ENCODE measurements at places on chromosomes 11 and 22.

DNA sequence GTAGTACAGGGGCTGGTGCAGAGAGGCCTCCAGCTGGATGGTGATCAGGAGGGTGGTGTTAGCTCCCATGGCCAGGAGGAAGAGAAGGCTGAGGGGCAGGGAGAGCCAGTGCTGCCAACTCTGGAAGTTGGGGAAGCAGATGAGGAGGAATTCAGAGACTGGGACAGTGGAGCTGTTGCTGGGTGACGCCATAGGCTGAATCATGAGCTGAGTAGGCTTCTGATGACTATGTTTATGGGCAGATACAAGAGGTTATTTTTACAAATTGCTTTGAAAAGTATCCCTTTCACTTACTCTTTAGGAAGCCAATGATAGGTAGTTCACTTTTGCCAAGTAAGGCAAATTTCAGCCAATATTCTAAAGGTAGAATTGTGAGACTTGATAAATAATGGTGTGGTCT lies 3.1 kb downstream of the OR56A1 start:
- no peak for DNase-seq

GRCh38 chr11:45655347-45655756 lies 10.1 kb downstream of the CHST1 start:
- DNase-seq = peak; percentile 98

DNA sequence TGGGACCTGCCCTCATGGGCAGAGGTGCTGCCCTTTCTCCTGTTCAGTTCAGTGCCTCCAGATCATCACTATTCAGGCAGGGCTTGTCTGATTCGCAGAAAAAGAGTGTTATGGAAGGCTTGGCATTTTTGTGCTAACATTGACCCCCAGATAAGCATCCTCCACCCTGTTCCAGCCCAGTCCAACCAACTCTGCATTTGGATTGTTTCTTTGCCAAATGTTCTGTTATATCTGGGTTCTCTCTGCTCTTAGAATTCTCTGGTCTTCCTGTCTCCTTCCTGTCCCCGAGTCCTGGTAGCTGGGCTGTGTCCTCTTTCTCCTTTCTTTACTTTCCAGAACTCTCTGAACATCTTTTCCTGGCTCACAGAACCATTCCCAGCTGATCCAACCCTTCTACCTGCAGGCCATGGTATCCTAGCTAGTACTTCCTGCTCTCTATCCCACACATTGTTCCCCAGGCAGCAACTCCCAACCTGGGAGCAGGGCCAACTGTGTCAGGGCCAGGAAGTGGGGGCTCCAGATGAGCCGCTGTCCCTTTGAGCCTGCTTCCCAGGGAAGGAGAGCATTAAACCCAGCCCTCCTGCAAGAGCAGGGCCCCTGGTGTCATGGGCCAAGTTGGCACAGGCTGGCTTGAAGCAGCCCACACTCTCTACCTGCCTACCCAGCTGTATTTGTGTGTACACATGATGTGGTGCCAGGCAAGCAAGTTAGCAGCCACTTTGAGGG lies 280.7 kb upstream of the CADM1 start:
- DNase-seq = peak; percentile 26

GRCh38 chr22:21672107-21672629 lies 6.4 kb downstream of the PPIL2 start:
- peak; percentile 71 for DNase-seq

GRCh38 chr22:32050678-32051515 lies 7.8 kb downstream of the SLC5A1 start:
- DNase-seq = peak; percentile 85

DNA sequence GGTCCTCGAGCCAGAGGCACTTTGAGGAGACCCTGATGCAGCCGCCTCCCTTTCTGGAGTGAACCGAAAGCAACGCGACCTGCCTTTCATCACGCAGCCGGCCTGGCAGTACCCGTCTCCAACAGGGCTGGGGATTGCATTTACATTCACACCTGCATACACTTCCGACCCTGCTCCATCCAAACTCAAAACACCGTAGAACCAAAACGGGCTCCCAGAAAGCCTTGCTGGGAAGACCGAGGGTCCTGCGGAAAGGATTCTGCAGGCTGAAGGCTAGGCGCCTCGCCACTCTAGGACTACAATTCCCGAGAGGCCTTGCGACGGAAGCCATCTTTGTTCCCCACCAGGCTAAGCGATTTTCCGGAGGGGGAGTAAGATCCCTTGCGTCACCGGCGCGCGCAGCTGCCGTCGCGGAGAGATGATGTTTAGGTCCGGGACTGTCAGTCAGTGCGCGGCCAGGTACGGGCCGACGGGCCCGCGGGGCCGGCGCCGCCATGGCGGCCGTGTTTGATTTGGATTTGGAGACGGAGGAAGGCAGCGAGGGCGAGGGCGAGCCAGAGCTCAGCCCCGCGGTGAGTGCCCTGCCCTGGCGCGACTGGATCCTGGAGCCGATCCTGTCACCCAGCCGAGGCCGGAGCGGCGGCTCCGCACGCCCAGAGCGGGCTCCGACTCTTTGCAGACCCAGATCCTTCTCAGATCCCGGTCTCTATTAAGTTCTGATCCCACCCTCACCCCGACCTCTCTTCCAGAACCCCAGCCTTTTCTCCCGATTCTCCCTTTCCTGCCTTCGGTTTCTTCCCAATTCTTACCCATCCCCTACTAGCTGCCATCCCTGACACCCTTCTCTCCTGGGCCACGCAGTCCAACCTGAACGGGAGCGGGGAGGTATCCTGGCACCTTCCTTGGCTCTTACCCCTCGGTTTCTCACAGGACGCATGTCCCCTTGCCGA lies at the start of gene RPS6KB2:
RPS6KB2 (plus strand) TSS at position 443 of the 950 bp plus-strand sequence; CDS start at position 495, 52 bp downstream.
- peak; percentile 100 for DNase-seq

GRCh38 chr22:39250131-39250530 lies 5.3 kb upstream of the PDGFB start:
- DNase-seq = no peak

DNA sequence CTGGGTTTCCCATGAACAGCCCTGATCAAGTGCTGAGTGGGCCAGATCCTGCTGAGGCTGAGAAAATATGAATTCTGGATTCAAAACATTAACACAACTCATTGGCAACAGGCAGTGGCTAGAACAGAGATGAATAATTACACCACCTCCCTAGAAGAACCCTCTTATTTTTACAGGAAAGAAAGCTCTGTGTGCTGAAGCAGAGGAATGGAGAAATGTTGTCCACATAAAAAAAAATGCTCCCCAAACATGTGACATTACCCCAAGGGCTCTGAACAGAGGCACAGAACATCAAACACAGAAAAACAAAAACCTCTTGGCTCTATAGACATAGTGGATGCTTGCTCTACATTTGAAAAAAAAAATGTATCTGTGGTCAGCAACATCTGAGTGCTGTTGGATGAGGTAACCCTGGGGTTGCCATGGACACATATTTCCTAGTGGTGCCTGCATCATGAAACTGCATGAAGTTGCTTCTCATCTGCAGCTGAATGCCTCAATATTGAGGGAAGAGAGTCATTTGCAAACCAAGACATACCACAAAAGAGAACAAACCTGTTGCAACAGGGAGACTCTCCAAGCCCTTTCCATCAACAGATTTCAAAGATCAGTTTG lies 98.8 kb downstream of the SNX19 start:
- DNase-seq = no peak

GRCh38 chr11:77442394-77443053 lies 31.4 kb downstream of the PAK1 start:
- no peak for DNase-seq

DNA sequence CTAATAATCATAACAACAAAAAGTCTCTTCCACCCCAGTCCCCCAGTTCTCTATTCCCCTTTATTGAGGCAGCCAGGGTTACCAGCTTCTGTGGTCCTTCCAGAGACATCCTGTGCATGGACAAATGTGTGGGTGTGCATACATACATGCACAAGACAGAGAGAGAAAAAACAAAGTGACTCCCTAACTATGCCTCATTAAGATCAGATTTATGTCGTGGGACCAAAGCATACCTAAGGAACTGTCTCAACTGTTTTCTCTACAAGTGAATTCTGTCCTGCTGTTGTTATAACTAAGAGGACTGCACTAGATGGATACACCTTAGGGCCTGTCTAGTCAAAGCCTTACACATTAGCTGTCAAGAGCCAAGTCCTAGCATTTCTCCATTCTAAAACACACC lies 106.7 kb downstream of the MRTFA start:
- DNase-seq = no peak

DNA sequence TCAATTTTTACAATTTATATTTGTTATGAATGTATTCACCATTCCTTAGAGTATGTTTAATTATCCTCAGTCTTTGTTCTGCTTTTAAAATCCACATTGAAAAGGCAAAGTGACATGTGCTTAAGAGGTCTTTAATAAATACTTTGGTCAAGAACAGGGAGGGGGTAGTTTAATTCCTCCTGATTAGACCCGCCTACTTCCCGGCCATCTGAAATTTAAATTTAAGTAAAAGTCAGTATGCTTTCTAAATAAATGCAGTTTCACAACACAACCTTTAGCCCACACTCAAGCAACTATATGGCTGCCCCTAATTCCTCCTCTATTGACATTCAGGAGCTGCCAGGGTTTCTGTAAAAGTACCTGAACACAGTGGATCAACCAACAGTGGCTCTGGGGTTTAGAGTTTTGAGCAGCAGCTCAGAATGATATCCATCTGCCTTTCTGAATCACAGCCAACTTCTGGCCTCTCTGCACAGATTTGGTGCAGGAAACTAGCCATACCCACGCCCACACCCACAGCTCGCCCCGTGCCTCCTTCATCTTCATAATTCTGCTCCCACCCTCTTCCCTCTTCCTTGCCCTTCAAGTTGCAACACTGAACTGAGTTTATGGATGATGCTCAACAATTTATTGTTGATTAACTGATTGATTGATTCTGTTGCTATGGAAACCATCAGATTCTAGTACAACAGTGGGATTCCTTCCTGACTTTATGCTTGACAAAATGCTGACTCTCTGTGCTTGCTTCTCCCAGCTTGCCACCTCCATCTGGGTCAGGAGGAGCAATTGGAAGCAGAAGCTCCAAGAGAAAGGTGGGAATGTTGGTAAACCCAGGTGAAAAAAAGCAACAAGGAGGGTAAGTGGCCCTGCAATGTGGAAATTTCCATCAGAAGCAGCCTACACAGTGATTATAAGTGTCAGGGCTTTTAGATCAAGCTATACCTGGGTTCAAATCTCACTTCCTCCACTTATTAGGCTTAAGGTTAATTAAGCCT lies 70.8 kb downstream of the PANX1 start:
- DNase-seq = peak; percentile 34

DNA sequence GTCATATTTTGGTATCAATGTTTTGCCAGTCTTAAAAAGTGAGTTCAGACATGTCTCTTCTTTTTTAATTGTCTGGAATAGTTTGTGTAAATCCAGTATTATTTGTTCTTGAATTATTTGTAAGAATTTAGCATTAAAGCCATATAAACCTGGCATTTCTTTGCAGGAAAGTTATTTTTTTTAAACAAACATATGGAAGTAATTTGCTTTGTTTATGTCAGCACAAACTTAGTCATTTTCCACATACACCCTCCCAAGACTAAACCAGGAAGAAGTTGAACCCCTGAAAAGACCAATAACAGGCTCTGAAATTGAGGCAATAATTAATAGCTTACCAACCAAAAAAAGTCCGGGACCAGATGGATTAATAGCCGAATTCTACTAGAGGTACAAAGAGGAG lies 9.1 kb upstream of the CCDC81 start:
- DNase-seq = no peak

GRCh38 chr11:18193010-18193409 lies 20.4 kb downstream of the MRGPRX4 start:
- DNase-seq = no peak

GRCh38 chr11:35040221-35040942 lies 98.6 kb upstream of the CD44 start:
- DNase-seq = peak; percentile 79

GRCh38 chr22:24190596-24191208 lies 9.4 kb downstream of the SUSD2 start:
- DNase-seq = peak; percentile 82

DNA sequence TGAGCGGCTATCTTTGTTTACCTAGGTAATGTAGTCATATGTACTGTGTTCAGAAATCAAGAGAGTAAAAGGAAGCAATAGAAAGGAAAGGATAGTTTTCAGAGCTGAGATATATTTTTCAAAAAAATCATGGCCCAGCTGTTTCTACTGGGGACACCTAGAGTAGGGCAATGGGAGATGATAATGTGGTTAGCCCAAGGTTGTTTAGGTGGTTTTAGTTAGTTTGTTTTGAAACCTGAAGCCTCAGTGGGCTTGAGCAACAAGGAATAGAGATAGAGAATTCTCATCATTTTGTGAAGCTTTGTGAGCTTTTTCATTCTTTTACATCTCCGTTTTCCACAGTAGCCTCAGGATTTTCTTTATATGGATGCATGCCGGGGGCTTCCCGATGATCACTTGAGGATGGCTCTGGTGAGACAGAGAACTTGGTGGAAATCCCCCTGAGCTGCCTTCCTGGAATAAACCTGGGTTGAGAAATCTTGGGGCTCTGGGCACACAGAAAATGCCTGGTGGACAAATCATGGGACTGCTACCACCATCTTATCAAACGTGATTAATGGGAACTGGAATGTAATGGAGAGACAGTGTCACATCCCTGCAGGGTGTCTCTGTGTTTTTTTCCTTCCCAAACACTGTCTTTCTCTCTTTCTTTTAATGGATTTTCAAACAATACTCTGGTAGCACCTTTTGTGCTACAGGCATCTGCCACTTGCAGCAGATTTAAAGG lies 49.0 kb downstream of the ARHGAP42 start:
- DNase-seq = no peak

DNA sequence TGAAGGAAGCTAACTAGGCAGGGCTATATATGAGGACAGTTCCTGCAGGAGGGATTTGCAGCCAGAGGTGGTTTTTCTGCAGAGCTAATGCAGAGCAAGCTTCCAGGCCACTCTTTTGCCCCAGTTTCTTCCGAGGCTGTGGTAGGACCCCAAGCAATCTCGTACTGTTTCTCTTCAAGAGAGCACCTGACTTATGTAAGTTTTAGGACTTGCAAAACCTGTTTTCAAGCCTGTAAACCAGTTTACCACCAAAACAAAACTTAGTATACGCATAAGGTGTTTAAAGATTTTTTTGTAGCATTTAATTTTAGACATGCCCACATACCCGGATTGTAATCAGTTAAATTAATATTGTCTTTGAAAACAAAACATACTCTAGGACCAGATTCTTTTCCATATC lies 7.7 kb upstream of the APLP2 start:
- no peak for DNase-seq

- no peak for DNase-seq
Measured at GRCh38 chr11:21385669-21386440, 716.5 kb downstream of the NELL1 start.

GRCh38 chr11:5815534-5815933 lies 6.8 kb downstream of the OR52N2 start:
- no peak for DNase-seq

DNA sequence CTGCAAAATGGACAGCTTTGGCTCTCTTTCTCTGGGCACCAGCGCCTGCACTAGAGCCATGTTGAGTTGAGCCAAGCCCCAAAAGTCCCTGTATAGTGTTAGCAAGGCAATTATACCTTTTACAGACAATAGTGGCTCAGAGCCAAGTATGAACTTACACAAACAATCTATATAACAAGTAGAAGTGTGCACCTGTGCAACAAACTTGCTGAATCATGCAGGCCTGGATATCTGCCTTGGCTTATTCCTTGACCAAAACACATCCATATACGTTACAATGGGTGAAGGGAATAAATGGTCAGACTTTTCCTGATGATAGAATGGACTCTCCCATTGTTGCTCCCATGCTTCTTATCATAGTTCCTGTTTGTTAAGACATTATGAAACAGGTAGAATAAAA lies 3.8 kb upstream of the OR52I2 start:
- no peak for DNase-seq

GRCh38 chr11:2579315-2580060 lies 120.3 kb downstream of the KCNQ1OT1 start:
- DNase-seq = peak; percentile 51

Data from osteoblast (primary cell).